ENCODE measurements at places on chromosomes 2 and 18. TPM values are rescaled to one million over a fixed set of nuclear protein-coding genes. Genes with fewer than 3 reads are reported as not detected.

The PTGR3 gene
- 38.4 TPM for total RNA-seq

The TNFRSF11A gene
- 6.3 TPM for total RNA-seq

The KCNK3 gene
- not detected for total RNA-seq

The ABCG8 gene
- total RNA-seq = not detected

The MGAT4A gene
- total RNA-seq = 12.2 TPM

The FAM110C gene
- total RNA-seq = 21.1 TPM

The TRABD2A gene
- 0.88 TPM for total RNA-seq

The DAPL1 gene
- total RNA-seq = not detected

The KLHL30 gene
- 0.80 TPM for total RNA-seq

The RFX8 gene
- not detected for total RNA-seq

The HTR2B gene
- total RNA-seq = not detected

Measured in PC-9 (cell line).